ENCODE measurements at places on chromosomes 11 and 22.

GRCh38 chr11:126547161-126547560, 191.7 kb downstream of the ST3GAL4 start:
- no peak for DNase-seq

DNA sequence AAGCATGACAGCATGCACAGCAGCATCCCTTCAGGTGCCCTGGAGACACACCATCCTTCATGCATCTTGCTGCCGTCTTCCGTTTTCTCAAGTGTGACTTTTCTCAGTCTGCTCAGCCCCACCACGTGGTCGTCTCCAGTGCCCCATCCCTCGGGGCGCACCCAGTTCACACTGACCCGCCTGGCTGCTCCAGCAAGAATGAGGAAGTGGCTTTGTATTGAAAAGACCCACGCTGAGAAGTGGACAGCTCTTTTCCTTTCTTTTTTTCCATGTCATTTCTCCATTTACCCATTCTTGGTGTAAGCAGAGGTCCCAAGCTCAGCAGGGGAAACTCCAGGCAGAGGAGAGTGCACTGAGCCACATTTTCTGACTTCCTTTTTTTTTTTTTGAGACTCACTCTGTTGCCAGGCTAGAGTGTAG, 14.5 kb downstream of the SERPINH1 start:
- DNase-seq = peak; percentile 45

- peak; percentile 92 for DNase-seq
These were observed 29.9 kb upstream of the OR10G7 start for GRCh38 chr11:124070915-124071622.

DNA sequence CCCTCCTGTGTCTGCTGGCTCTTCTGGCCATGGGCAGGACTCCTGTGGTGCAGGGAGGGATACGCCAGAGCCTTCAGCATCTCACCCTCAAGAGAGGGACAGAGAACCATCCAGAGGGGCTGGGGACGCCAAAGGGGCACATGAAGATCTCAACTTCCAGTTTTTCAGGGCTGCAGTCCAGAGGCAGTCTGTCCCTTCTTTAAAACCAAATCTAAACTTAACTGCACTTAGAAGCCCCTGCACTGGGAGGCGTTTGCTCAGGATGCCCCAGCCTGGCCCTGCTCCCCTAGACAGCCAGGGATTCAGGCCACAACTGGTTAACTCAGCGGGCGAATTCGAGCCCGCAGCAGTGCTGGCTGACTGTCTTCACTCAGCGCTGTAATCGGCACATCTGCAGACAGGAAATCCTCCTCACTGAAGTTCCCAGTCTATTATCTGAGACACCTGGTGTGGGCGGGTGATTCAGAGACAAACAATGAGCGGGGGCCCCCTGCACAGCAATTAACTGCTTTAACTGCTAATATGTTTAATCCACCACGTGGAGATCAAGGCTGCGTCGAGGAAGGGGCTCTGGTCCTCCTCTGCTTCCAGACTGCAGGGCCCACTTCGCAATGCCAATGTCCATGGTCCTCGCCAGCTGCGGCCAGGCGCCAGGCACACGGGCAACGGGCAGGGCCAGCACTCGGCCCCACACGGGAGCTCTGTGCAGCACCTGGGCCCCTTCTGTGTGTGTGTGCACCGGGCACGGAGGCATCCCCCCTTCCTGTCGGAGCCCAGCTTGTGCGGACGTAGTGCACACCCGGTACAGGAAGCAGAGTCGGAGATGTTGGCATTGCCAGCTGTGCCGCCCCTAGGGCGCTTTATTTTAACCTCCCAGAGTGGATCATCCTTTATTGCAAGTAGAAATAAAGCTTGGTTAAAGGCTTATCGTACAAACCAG, 36.9 kb upstream of the GNB1L start:
- peak; percentile 78 for DNase-seq

- DNase-seq = no peak
These were observed 46.3 kb downstream of the PIK3C2A start for GRCh38 chr11:17161515-17161914.

GRCh38 chr11:68855205-68855981, 13.7 kb upstream of the CPT1A start:
- DNase-seq = peak; percentile 56

DNA sequence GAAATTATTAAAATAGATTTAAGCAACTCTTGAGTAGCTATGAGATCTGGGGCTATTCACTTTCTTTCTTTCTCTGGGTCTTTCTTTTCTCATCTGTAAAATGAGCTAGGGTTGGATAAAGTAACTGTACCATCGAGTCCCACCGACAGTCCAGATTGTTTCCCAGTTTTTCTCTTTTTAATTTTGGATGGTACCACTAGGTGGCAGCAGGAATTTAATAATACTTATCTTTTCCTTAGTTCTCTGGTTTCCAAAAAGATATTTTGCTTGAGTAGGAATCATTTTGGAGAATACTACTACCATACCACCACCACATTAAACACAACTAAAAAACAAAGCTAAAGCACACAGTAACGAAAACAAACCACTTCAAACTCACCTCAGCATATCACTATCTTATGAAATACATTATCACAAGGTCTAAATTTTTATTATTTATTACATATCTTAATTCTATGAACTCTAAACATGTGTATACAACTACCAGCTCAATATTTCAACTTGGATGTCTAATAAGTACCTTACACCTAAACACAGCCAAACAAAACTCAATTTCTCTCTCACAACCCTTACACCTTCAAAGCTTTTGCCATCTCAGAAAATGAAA, 584.0 kb downstream of the KCNA4 start:
- peak; percentile 76 for DNase-seq

- DNase-seq = no peak
These were observed 52.5 kb upstream of the PRSS23 start for GRCh38 chr11:86747801-86748200.

DNA sequence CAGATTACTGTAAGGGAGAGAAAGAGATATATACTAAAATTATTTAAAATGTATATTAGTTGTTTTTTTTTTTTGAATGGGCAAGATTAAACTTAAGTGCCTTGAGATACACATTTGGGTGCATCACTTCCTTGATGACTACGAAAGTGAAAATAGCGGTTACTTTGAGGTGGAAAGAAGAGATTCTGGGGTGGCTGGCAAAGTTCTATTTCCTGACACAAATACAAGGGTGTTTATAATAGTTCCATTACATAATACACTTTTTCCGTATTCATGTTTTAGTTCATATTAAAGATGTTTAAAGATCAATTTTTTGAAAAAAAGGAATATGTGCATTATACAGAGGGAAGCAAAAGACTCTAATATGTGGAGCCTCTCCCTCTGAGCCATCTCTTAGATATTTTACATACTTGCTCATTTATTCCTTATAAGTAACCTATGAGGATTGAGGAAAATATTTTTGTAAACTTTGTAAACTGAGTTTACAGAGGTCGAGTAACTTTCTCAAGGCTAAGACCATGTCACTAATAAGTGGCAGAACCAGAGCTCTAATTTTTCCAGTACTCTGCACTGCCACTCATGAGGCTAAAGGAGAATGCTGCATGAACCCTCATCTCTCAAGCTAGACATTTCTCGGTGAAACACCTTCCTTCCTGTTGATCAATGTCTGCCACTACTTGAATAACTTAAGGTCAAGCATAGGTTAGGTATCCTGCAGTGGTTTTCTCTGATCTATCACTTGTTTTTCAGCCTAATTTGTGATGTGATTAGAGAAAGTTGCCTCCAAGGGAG, 58.6 kb downstream of the DDIAS start:
- DNase-seq = no peak

DNA sequence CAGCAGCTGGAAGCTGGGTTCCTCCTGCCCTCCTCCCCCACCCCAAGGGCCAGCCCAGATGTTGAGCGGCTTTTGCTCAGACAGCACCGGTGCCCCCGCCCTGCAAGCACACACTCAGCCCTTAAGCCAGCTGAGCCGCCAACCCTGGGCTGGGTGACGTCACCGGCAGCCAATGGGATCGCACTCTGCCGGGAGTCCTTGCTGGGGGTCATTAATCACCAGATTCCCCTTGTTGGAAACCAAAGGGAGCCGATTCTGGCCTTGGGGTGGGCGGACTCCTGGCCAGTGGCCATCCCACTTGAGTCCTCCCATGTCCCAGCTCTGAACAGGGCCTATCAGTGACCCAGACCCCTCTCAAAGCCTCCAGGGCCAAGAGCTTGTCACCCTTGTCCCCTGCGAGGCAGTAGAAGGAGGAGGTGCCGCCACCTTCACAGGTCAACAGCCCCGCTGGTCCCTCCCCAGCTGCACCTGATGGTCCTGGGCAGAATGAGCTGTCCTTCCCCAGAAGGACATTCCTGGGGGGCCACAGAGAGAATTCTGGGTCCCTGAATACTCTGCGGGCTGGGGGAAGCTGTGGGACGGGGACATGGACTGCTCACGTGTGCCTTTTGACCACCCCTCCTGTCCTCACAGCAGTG, 7.4 kb downstream of the DUSP8 start:
- DNase-seq = peak; percentile 82

DNA sequence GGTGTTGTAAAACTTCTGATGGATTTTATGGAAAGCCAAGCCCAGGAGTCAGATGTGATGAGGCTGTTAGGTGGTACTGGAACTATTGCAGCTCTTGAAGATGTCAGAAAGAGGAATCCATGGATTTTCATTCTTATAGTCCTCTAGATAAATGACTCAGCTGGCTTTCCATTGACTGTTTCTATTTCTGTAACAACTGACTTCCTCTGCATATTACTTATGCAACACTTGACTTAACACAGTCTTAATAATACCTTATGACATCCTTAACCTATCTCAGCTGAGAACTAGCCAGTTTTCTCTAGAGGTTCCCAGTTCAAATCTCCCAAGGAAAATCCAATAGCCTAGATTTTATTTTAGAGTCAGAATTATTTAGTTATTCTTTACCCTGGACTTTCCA, 263.8 kb downstream of the LUZP2 start:
- DNase-seq = no peak

GRCh38 chr22:38016182-38017151, 32.1 kb upstream of the SOX10 start:
- DNase-seq = peak; percentile 63

Data from eye (tissue), 1 donor.